ENCODE measurements at places on chromosomes 7 and 10. TPM values are rescaled to one million over a fixed set of nuclear protein-coding genes. Genes with fewer than 3 reads are reported as not detected.

The EVX1 gene
- total RNA-seq = not detected

The SCART1 gene
- 0.58 TPM for total RNA-seq

GRCh38 chr10:97069576-97070362, 116.0 kb downstream of the SLIT1 start:
- DNase-seq = peak; percentile 53

- no peak for DNase-seq
These were observed 11.3 kb downstream of the KAT6B start for GRCh38 chr10:74837743-74838142.

DNA sequence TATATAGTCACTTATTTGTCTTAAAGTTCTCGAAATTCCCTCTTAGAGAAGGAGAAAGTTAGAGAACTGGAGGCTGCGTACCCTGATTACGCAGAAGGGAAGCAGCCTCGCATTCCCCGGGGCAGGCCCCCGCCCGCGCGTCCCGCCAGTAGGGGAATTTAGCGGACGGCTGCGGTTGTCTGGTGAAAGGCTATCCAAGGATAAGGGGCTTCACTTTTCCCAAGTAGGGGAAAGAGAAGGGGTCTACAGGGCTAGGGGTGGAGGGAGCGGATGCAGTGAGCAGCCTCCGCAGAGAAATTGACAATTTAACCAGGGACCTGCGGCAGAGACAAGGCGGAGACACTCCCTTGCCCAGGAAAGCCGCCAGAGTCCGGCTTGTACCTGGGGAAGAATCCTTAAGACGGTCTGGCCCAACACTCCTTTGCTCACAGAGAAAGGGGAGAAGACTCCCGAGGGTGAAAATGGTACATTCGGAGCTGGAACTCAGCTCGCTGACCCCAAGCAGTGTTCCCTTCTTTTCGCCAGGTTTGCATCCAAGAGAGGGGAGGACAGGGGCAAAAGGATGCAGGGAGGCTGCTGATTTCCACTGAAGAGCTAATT, 994 bp upstream of the MAGI2 start:
- no peak for DNase-seq

DNA sequence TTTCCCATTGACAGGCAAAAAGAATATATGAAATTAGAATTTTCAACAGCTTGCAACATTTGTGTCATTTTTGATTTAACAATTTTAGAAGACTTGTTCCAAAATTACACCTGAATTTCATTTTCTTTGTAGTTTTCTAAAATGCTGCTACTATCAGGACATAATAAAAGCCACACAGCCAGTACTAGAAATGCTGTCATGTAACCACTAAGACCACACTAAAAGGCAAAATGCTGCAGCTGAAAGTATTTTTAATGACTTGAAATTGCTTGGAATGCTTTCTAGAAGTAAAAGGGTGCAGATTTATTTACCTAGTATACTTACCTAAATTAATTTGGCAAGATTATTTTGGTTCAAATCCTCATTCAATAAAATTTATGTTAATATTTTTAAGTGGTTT, 470.1 kb downstream of the GFRA1 start:
- DNase-seq = no peak

DNA sequence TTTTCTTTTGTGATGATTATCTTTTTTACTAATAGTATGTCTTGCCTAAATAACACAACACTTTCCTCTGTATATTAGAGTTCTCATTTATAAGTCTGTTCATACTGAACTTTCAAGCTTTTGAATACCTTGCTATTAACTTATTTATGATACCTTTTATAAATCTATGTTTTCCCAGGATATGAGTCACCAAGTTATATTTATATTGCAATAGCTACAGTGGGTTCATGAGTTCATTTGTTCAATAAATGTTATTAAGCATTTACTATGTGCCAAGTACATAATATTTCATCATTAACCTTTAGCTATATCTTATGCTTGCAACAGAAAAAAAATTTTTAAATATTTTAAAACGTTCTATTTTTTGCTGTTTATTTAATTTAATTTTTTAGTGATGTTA, 18.3 kb downstream of the CLCN1 start:
- no peak for DNase-seq

Measured in foreskin keratinocyte (primary cell).